Stimulated activated CD8-positive, alpha-beta memory T cell treated with anti-CD3 and anti-CD28 coated beads, Interleukin-12 subunit alpha, Interleukin-12 subunit beta, amount 100 ng/mL, for 1 hour (primary cell): ENCODE measurements at places on chromosomes 11 and 22.

GRCh38 chr11:33179348-33179803 is 18.1 kb upstream of the CSTF3 start:
- DNase-seq, result no peak

- no peak for DNase-seq
These were observed 58.2 kb downstream of the OR10A6 start for GRCh38 chr11:7872890-7873289.

DNA sequence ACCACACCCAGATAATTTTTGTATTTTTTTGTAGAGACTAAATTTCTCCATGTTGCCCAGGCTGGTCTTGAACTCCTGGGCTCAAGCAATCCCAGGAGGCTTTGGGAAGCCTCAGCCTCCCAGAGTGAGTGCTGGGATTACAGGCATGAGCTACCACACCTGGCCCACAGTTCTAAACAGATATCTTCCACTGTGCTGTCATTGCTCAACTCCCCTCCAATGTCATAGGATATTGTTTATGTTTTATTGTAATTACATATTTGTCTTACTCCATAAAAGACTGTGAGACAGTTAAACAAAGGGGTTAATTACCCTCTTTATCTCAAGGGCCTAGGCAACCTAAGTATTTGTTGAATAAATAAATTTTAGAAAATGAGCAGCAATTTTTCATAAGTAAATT is 204.2 kb downstream of the GRM5 start:
- DNase-seq, result no peak

DNA sequence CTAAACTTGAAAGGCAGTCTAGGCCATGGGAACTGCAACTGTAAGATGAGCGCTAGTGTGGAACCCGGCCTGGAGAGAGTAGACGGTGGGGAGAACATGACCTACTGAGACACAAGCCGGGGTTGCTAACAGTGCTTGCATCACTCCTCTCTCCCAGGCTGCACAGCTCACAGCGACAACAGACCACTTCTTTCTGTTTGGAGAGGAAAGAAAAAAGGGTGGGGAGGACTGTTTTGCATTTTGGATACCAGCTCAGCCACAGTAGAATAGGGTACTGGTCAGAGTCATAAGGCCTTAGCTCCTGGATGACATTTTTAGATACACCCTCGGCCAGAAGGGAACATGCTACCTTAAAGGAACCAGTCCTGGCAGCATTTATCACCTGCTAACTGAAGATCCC is 22.2 kb upstream of the OR52M1 start:
- no peak for DNase-seq

DNA sequence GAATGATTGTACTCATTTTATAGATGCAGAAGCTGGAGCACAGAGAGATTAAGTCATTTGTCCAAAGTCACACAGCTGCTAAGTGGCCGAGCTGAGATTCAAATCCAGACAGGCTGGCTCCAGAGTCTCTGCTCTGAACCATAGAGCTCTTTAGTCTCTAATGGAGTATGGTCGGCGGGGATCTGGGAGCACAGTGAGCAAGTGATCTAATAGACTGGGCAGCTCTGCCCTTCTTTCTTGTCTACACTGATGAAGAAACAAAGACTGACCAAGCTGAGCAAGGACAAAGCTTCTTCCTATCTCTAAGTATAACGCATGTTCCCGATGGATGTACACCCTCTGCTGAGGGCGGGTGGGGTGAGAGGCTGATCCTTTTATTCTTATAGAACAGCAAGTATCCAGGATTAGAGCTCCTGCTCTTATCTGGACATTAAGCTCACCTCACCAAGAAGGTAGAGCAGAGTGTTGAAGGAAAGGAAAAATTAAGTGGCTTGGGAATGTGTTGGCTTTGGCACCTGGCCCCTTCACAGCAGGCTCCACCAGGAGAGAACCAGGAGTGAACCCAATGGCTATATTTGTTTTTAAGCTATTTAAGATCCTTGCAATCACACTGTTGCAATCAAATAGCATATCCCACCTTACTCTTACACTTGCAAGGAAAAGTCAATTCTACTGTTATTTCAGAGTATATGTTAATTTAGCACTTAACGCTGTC is 68.7 kb downstream of the ETS1 start:
- DNase-seq, result no peak
